Activated CD4-positive, alpha-beta T cell treated with anti-CD3 and anti-CD28 coated beads, Interleukin-10, Interleukin-2, amounts not matched to agents 100 ng/mL and 50 ng/mL, durations not matched to agents 16 hours and 8 hours (primary cell): ENCODE measurements at places on chromosomes 13 and 19.

GRCh38 chr13:41971848-41972247 is 10.9 kb upstream of the VWA8 start:
- peak; percentile 28 for DNase-seq

DNA sequence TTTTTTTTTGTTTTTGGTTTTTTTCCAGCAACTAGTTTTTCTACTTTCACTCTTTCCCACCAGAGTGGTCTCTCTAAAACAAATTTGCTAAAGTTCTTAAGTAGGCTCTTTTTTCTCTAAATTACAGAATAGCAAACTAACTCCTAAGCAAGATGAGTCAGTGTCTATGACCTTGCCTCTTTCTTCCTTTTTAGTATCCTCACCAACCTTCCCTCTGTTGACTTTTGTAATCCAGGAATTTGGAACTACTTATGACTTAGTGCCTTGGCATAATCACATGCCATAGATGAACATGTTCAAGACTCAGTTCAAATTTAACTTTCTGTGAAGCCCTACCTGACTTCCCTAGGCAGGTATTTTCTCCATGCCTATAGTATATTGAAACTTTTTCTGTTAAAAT is 32.3 kb upstream of the AKAP11 start:
- DNase-seq: no peak

- no peak for DNase-seq
These were observed 4.6 kb upstream of the CPB2 start for GRCh38 chr13:46109451-46109850.

GRCh38 chr19:49450405-49450804 is 1.2 kb downstream of the PIH1D1 start:
- DNase-seq: no peak

DNA sequence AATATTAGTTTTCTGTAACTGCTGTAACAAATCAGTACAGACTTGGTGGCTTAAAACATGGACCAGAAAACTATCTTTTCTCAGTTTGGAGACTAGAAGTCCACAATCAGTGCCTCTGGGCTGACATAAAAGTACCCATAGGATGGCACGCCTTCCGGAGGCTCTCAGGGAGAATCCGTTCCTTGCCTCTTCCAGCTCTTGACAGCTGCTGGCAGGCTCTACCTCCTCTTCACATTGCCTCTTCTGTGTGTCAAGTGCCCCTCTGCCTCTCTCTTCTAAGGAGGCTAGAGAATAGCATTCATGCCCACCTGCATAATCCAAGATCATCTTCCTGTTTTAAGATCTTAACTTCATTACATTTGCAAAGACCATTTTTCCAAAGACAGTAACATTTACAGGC is 1194.2 kb downstream of the EFNB2 start:
- DNase-seq: no peak

DNA sequence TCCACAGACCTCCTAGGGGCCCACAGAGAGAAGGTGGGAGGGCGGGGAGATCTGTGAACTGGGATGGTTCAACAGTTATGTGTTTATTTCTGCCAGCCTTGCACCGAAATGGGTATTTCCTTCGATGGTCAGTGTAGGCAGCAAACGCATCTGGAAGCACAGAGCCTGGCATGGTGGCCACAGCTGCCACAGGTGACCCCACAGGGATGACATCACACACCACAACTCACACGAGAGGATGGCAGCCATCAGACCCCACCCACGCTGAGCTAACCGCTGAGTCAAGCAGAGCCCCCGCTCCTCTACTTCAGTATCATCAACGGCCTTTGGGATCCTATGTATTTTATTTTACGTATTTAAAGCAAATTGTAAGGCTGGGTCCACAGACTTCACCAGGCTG is 37.4 kb downstream of the NAXD start:
- DNase-seq: no peak

- DNase-seq: no peak
These were observed 163.8 kb downstream of the SUCLA2 start for GRCh38 chr13:47837104-47837880.

DNA sequence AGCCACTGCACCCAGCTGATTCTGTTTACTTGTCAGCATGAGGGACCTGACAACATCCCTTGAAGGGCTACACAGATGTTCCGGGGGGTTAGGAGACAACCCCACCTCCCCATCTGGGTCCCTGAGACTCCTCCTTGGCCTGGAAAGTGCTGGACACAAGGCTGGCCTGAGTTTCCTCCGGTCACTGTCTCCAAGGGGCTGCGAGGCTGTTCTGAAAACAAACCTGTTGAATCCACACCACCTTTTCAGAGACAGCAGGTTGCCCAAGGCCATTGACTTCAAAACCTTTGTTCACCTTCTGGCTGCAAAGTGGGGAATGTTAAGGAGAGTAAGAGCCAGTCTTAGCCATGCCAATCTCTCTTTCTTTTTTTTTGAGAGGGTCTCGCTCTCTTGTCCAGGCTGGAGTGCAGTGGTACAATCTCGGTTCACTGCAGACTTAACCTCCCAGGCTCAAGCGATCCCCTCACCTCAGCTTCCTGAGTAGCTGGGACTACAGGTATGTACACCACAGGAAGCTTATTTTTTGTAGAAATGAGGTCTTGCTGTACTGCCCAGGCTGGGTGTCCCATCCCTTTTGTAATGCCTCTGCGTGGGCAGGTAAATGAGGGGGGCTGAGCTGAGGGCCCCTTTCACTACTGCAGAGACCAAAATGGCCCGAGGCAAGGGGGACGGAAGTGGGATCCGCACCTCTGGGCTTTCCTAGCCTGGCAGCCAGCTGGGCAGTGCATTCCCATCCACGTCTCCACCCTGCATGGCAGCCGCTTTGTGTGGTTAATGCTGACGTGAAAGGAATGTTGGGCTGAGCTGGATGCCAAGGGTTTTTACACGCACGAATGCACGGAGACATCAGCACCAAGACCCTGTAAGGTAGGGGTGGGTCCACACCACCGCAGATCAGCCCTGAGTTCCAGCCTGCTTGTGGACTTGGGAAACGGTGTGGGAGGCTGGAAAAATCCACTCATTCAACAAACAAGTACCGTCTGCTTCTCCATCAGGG is 1.9 kb upstream of the ZNF628 start:
- no peak for DNase-seq

DNA sequence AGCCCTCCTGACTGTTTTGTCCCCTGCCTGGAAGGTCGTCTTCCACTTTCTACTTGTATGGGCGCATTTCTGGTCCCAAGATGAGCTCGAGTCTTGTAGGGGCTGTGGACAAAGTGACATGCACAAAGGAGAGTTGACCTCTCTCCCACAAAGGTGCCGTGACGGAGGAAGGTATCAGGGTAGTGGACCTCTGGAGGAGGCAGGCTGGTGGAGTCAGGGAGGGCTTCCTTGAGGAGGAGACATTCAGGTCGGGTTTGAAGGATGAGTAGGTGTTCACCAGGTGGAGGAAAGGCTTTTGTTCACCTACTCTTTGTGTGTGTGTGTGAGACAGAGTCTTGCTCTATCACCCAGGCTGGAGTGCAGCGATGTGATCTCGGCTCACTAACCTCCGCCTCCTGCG is 1.7 kb downstream of the CYTH2 start:
- DNase-seq: no peak

DNA sequence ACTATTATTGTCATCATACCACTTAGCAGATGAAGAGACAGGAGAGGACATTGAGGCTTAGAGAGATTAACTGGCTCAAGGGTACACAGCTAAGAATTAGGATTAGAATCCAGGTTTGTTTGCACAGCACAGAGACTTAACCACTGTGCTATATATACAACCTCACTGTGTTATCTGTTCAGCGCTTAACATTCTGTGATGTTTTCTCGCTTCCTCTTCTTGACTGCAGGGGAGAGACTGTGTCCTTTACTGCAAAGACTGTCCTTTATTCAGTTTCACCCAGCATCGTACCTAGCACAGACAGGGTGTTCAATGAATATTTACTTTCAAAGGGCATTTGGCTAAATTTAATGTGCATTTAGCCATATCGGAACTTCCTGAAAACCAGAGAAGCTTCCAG is 54.9 kb upstream of the PCDH8 start:
- DNase-seq: no peak

GRCh38 chr13:19695829-19696228 is 62.4 kb downstream of the MPHOSPH8 start:
- DNase-seq: no peak

- DNase-seq: no peak
These were observed 23.3 kb downstream of the ZNF787 start for GRCh38 chr19:56097776-56098175.

- DNase-seq: no peak
These were observed 15.7 kb downstream of the TYK2 start for GRCh38 chr19:10364644-10365043.

DNA sequence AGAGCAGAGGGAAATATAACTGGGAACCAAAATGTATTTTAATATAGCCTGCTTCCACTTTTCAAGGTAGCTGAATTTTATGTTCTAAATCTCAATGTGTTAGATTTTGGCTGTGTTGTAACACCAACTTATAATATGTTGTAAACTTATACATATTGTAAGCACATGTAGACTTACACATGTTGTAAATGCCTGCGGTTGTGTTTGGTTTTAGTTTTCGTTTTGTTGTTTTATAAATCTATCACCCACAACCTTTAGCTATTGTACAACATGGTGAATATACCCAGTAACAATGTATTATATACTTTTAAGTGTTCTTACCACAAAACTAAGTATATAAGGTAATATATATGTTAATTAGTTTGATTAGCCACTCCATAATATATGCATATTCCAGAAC is 15.6 kb downstream of the KCTD4 start:
- DNase-seq: no peak

- no peak for DNase-seq
These were observed 10.2 kb upstream of the F7 start for GRCh38 chr13:113095146-113096051.
